Psoas muscle (tissue), 8 donors: ENCODE measurements at places on chromosomes 6 and 20. TPM values are rescaled to one million over a fixed set of nuclear protein-coding genes. Genes with fewer than 3 reads are reported as not detected.

The HLA-DQB2 gene
- total RNA-seq = 1.2 TPM

The LINC00237 gene
- total RNA-seq = not detected

The GINS1 gene
- 0.11 TPM for total RNA-seq

The OR2B6 gene
- total RNA-seq = not detected

The PRL gene
- not detected for total RNA-seq

The THEMIS gene
- total RNA-seq = not detected

The NR2E1 gene
- total RNA-seq = not detected

The MPIG6B gene
- total RNA-seq = 0.10 TPM

The BPIFB2 gene
- not detected for total RNA-seq

The RIPOR2 gene
- 7.1 TPM for total RNA-seq

The NKX2-4 gene
- total RNA-seq = not detected

The THBD gene
- total RNA-seq = 75.3 TPM

The BMP6 gene
- total RNA-seq = 4.9 TPM

The BANF2 gene
- total RNA-seq = not detected

The PCK1 gene
- 0.34 TPM for total RNA-seq

DNA sequence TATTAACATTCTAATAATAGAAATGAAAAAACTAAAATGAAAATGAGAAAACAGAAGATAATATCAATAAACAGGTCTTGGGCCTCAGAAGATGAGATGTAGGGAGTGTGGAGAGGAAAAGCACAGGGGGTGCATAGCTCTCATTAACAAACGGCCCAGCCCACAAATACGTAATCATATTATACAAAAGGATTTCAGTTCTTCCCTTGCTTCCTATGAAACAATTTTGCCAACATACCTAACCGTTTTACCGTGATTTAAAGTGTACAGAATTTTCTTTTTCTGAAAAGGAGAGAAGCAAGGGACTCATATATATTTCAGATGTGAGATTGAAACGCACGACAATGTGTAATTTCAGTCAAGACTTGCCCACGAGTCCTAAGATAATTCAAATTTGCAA is 136.0 kb downstream of the HFE start:
- DNase-seq = no peak

DNA sequence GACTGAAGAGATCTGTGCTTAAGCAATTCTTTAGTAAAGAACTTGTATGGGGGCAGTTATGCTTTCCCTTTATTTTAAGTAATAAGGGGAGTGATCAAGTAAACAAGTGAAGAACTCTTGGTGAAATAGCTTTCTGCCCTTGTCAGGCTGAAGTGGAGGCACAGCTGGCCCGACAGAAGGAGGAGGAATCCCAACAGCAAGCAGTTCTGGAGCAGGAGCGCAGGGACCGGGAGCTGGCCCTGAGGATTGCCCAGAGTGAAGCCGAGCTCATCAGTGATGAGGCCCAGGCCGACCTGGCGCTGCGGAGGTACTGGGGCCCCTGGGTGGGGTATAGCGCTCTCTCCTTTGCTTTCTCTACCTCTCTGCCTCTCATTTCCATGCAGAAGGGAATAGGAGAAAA is 143.3 kb downstream of the MYO6 start:
- DNase-seq = no peak

GRCh38 chr6:116511424-116512110 is at the start of gene CALHM5:
Gene CALHM5 (plus strand): TSS chr6:116511639. CDS start chr6:116511697, 58 bp downstream.
- peak; percentile 59 for DNase-seq

- DNase-seq = no peak
These were observed 65.8 kb upstream of the CCDC167 start for GRCh38 chr6:37565267-37566110.

- no peak for DNase-seq
These were observed 8.7 kb upstream of the RPP40 start for GRCh38 chr6:5012519-5012918.

DNA sequence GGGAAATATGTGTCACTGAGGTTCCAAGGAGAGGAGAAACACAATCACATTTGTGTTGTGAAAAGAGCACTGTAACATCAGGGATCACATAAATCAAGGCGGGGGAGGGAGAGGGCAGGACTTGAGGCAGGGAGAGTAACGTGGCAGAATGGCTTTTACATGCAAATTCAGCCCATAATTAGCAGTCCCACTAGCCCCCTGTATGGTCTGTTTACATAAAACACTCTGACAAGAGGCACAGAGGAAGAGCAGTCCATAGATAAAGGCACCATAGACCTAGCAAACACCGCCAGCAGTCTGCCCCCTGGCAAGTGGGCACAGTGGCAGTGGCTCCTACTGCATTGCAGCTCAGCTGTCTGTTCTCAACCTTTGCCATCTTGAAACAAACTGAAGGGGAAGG is 82.7 kb downstream of the LYRM2 start:
- no peak for DNase-seq

DNA sequence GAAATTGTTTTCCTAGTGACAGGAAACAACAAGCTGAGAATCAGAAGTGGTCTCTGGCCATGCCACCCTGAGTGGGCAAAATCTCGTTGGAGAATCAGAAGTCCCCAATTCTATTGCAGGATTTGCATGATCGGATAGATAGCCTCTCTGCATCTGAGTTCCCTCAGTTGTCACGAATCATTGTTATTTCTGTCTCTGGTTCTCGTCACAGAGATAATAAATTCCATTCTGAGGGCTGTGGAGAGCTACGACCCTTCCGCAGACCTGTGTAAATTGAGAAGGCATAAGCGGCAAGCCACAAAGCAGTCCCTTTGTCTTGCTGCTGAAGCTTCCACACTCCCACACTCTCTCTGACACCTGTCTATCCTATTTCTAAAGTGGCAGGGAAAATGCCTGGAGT is 102.4 kb upstream of the CNR1 start:
- no peak for DNase-seq

GRCh38 chr6:33163540-33163939 is 28.7 kb downstream of the COL11A2 start:
- DNase-seq = no peak

- no peak for DNase-seq
These were observed 122.1 kb downstream of the LRRC1 start for GRCh38 chr6:53916804-53917463.

DNA sequence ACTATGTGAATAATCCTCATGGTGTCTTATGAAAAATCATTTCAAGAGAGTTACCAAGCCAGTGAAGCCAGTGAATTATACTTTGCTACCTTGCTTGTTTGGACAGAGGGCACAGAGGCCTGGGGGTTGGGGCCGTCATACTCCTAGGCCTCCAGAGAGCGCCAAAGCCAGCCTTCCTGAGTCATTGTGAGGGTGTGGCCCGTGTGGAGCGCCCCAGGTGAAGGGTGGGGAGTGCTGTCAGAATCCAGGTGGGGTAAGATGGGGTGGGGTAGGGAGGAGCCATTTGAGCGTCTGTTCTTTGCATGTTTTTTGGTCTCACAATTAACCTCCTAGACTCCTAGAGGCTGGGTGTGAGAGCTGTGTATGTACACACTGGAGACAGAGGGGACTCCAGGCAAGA is 71.1 kb downstream of the PERP start:
- DNase-seq = no peak

DNA sequence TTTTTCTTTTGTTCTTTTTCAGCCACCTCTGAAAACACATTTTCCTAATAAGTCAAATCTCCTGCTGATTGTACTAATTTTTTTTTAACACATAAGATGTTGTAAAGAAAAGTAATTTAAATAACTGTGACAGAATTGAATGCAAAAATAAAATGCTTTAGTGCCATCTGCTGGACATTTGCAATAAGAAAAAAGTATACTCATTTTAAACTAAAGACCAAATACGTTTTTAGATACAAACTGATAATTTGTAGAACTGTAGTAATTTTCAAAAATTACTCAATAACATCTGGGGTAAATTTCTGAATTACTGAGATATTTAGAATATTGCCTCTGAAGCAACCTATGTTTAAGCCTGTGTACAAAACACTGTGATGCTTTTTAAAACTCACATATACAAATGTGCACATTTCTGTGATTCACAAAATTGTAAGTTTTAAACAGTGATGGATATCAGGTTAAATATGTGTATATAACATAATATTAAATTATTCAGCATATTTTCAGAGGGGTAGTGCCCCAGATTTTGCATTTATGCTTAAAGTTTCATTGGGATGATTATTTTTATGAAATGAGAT is 198.7 kb downstream of the RIMS1 start:
- no peak for DNase-seq

GRCh38 chr20:5156675-5157448 is 30.1 kb downstream of the CDS2 start:
- DNase-seq = no peak

- DNase-seq = no peak
These were observed 28.5 kb upstream of the EPHA7 start for GRCh38 chr6:93447874-93448273.

DNA sequence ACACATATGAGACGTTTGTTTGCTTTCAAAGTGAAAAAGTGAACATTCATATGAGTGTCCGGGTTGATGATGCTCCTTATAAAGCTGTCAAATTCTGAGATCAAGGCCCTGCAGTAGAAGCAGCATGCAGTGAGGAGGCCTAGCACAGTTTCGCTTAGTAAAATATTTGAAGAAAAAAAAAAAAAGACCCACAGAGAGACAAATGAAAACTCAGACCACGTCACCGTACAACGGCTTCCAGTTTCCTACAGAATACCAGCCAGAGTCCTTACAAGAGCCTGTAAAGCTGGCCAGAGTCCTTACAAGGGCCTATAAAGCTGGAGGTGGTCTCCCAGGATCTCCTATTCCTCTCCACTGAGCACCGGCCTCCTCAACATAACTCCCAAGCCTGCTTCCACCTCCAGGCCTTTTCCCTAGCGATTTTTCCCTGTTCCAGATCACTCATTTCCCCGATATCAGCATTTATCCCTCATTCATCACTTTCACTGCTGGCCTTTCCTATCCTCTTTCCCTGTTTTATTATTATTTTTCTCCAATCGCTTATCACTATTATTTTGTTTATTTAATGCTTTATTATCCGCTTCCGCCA is 1.5 kb upstream of the HMGN4 start:
- no peak for DNase-seq

- DNase-seq = no peak
These were observed 44.5 kb downstream of the PRSS35 start for GRCh38 chr6:83556871-83557270.

- DNase-seq = no peak
These were observed 57.4 kb downstream of the DTD1 start for GRCh38 chr20:18645196-18645745.

GRCh38 chr6:31578184-31579118 is 3.1 kb downstream of the TNF start:
- no peak for DNase-seq

GRCh38 chr6:157648561-157648960 is 174.5 kb upstream of the SNX9 start:
- no peak for DNase-seq

DNA sequence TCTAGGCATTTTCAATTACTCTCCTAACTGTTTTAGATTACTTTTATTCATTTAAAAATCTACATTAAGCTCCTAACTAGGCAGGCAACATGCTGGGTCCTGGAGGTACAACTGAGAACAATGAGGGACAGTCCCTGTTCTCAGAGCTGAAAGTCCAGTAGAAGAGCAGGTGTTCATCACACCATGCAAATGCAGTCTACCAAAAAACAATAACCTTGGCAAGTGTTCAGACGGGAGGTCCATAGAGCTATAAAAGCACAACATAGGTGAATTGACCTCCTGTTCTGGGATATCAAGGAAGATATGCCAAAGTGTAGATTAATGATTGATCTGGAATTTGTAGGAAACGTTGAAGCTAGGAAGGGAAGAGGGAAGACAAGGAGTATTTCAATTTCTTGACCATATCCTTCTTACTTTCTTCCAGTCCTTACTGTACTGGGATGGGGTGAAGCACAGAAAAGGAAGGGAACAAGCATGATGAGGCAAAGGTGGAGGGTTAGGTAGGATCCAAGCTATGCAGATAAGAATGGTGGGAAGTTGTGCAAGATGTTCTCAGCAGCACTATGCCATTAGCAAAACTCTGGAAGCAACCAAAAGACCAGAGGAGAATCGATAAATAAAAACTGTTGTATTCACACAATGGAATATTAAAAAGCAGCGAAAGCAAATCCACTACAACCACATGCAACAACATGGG is 485.7 kb upstream of the JARID2 start:
- DNase-seq = no peak

DNA sequence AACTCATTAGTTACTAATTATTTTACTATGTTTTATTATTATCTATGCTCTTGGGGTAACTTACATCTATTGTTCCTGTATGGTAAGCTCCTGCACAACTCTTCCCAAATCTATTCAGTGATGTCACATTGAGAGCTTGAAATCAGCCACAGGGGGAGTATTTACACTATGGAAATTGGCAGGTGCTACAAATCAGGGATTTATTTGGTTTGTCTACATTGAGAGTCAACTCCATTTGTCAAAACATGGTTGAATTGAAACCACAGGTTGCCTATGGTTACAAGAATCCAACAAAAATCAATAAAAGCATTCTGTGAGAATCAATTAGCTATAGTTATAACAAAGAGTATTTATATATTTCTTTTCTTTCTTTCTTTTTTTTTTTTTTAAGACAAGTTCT is 3.9 kb upstream of the FITM2 start:
- DNase-seq = no peak

- DNase-seq = no peak
These were observed 160.3 kb downstream of the BMP7 start for GRCh38 chr20:57106030-57106682.

DNA sequence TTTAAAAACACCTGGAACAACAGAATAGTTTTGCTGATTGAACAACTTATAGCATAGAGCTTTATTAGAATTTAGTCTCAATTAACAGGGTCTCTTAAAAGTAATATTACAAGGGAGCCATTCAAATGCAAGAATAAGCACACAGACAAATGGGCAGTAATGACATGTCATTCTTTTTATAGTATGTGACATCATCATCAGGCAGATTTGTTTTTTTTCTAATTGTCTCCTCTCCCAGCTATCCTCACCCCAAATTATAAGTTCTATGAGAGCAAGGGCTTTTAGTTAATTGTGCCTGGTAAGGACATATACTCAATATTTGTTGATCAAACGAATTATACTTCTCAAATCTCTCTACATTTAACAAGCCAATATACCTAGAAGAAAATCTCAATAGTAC is 11.0 kb downstream of the PGM3 start:
- DNase-seq = no peak

- DNase-seq = no peak
These were observed 87.5 kb upstream of the NAA20 start for GRCh38 chr20:19929481-19930145.

DNA sequence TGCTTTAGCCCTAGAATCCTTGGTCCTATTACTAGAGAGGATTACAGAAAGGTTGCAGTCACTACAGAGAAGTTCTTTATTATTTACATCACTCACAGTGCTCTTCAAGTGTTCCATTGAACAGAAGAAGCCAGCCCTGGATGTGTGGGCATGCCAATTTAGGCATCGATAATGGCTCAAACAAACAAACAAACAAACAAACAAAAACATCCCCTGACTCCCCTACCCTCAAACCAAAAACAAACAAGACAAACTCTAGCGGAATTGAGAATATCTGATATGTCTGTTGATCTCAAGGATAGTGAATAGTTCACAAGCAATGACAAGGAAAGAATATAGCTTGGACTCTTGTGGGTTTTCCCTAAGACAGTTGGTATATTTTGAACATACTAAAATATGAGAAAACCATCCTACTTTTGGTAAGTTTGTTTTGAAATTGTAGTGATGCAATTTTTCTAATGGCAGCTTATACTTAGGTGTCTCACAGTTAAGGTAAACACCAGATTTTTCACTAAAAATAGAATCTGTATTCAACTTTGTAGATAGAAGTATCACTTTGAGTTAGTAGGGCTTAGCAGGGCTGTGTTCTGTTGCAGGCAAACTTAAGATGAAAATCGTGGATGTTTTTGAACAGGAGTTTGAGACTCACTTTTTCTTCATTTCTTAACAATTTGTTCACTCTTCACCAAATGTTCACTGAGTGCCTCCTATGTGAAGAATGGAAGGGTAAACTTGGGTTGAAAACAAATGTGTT is 92.8 kb upstream of the FAM184A start:
- DNase-seq = no peak

- DNase-seq = no peak
These were observed 44.2 kb downstream of the RNF24 start for GRCh38 chr20:3971145-3971544.
